Stimulated activated CD8-positive, alpha-beta memory T cell treated with anti-CD3 and anti-CD28 coated beads, Interleukin-4, amount 100 ng/mL, for 1 hour (primary cell): ENCODE measurements at places on chromosomes 3 and 15.

DNA sequence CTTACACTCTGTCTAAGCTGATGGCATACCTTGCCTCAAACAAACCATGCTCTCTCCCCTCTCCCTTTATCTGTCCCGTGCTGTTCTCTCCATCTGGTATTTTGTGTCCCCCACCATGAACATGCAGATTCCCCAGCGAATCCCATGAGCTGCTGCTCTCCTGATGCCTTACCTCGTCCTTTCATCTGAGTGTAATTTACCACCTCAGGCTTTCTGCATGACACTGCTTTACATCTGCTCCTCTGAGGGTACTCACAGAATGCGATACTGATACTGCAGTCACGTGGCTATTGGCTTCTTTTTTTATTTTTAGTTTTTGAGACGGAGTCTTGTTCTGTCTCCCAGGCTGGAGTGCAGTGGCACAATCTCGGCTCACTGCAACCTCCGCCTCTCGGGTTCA, 341.7 kb downstream of the PTPRG start:
- DNase-seq: no peak

GRCh38 chr3:72163809-72164634, 379.1 kb upstream of the PROK2 start:
- DNase-seq: no peak

GRCh38 chr15:42825599-42825998, 88.7 kb upstream of the CDAN1 start:
- no peak for DNase-seq

DNA sequence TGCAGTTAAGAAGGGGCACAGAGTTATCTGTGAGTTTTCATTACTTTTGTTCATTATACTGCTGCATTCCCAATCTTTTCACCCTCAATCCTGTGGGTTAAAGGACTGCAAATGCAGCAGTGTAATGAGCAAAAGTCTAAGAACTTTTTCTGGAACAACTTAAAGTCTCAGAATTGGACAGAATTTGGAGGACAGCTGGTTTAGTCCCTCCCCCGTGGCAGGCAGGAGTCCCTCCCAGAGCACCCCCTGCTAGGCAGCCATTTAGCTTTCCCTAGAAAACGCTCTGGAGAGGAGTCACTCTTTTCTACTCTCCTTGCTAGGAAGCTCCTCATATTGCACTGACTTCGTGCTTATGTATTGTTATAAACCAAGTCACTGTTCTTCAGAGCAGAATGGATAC, 156.3 kb upstream of the UBE2E1 start:
- no peak for DNase-seq

GRCh38 chr3:128486681-128487537, 6.1 kb downstream of the GATA2 start:
- no peak for DNase-seq

- DNase-seq: no peak
These were observed 40.8 kb upstream of the BHLHE40 start for GRCh38 chr3:4938281-4938982.

- no peak for DNase-seq
These were observed 181.7 kb upstream of the SNTN start for GRCh38 chr3:63470745-63471144.

GRCh38 chr3:188817103-188817934, 354.5 kb upstream of the TPRG1 start:
- no peak for DNase-seq

- DNase-seq: no peak
These were observed 403.9 kb downstream of the VPS13C start for GRCh38 chr15:61656391-61656790.

GRCh38 chr3:55813268-55814097, 326.4 kb upstream of the WNT5A start:
- DNase-seq: no peak

DNA sequence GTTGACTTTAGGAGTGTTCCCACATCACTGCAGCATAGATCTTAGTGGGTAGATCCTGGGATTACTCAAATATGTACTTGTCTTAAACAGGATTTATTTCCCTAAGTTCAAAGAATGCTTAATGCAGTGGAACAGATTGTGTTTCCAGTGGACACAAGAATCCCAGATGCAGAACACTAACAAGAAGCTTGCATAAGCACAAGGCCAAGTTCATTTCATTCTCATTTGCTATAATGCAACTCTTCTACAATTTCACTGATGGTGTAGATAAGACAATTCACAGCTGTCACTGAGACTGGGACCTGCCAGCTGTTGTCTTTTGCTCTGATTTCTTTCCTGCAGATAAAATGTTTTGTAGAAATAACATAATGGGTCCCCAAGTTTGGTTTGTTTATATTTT, 225.6 kb downstream of the NFKBIZ start:
- no peak for DNase-seq

- no peak for DNase-seq
These were observed 698 bp downstream of the MELTF start for GRCh38 chr3:197028728-197029510.

DNA sequence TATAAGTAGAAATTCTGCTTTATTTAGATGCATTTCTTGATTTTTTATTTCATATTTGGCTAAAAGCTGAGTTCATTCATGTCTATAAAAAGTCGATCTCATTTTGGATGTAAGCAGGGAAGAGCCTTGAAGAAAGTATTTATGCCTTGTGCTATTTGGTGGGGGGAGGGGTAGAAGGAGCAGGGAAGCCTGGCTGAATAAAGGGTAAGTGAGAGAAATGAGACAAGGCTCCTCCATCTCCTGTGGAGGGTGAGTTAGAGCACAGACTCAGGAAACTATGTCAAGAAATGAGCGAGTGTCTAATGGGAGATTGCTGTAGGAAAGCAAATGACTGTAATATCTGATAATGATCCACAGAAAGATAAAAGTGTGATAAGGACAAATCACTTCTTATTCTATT, 121.8 kb upstream of the ATP11B start:
- DNase-seq: no peak
